ENCODE measurements at places on chromosomes 4 and X. TPM values are rescaled to one million over a fixed set of nuclear protein-coding genes. Genes with fewer than 3 reads are reported as not detected.

TNMD gene
- total RNA-seq = not detected

DNA sequence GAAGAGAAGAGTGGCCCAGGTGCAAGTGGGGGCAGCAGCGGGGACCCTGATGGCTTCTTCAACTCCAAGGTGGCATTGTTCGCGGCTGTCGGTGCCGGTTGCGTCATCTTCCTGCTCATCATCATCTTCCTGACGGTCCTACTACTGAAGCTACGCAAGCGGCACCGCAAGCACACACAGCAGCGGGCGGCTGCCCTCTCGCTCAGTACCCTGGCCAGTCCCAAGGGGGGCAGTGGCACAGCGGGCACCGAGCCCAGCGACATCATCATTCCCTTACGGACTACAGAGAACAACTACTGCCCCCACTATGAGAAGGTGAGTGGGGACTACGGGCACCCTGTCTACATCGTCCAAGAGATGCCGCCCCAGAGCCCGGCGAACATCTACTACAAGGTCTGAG, 11.4 kb downstream of the EFNB1 start:
- ATAC-seq = no peak

TMEM47 gene
- total RNA-seq = 0.92 TPM

GRCh38 chr4:58063404-58064160, 953.4 kb upstream of the IGFBP7 start:
- ATAC-seq = no peak

- ATAC-seq = peak; percentile 67
Measured at GRCh38 chrX:39899856-39900776, 197.6 kb downstream of the BCOR start.

- ATAC-seq = no peak
Measured at GRCh38 chr4:186121057-186121456, 16.6 kb downstream of the FAM149A start.

DNA sequence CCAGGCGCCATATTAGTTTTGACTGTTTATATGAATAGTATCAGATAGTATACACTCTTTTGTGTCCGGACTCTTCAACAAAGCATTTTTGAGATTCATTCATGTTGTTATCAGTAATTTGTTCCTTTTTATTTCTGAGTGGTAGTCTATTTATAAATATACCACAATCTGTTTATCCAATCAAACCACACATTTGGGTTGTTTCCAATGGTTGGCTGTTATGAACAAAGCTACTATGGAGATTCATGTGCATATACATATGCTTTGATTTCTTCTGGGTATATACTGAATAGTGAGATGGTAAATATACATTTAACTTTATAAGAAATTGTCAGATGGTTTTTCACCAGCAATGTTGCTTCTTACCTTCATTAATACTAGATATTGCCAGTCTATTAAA, 36.8 kb upstream of the TAPT1 start:
- no peak for ATAC-seq

DNA sequence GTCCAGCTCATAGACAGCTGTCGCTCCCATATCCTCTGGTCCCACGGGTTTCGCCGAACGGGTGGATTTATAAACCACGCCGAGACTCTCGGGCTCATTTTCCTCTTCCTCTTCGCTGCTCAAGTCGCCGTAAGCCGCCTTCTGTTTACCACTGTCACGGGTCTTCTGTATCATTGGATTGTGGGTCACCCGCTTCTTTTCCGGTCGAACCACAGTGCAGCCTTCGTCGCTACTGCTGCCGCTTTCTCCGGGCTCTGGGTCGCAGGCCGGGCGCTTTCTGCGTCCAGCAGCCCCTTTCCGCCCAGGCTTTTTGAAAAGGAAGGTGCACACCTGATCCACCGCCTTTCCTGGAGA, 311 bp downstream of the RNF113A start:
- peak; percentile 33 for ATAC-seq

DNA sequence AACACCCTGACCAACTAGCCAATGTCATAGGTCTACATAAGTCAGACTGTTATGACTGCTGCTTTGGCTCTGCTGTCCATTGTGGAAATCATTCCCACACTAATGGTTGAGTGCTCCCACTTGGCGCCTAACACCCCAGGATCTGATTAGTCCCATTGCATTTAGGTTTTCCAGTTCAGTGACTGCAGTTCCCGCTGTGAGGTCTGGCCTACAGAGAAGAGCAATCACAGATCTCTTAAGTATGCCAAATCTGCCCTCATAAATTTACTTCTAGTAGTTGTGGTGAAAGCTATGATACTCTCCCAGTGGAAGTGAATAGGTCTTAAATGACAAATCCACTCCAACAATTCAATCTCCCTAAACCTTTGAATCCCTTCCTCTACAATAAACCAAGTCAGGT, 77.3 kb upstream of the IL2 start:
- no peak for ATAC-seq

EDNRA gene
- total RNA-seq = 5.5 TPM

SMARCAD1 gene
- total RNA-seq = 15.3 TPM

Measured in esophagus mucosa (tissue), 1 donor.